ENCODE measurements at places on chromosomes 16 and 17.
A peak's percentile ranks its signal among the peaks of the same experiment; 100 is the strongest.

GRCh38 chr17:17937201-17937853, 34.9 kb downstream of the TOM1L2 start:
- no peak for ATAC-seq

DNA sequence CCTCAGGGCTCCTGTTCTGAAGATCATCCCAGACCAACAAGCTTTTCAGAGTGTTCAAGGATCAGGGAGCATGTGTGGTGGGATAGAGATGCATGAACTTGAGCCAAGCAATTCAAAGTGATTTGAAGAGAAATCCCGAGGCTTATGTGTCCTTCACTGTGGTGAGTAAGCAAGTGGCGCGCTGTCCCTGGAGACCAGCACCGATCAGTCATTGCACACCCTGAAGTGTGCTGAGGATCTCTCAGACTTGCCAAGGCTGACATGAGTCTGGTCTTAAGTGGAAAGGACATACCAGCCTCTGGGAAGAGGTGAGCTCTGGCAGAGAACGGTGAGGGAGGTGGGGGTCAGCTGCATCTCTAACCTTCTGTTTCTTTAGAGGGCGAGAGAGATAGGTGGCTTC, 43.8 kb upstream of the CDH13 start:
- no peak for ATAC-seq

- no peak for ATAC-seq
Measured at GRCh38 chr17:48148854-48149786, 41.6 kb downstream of the SNX11 start.

- ATAC-seq: no peak
Measured at GRCh38 chr16:59905606-59906005, 1171.5 kb upstream of the GOT2 start.

DNA sequence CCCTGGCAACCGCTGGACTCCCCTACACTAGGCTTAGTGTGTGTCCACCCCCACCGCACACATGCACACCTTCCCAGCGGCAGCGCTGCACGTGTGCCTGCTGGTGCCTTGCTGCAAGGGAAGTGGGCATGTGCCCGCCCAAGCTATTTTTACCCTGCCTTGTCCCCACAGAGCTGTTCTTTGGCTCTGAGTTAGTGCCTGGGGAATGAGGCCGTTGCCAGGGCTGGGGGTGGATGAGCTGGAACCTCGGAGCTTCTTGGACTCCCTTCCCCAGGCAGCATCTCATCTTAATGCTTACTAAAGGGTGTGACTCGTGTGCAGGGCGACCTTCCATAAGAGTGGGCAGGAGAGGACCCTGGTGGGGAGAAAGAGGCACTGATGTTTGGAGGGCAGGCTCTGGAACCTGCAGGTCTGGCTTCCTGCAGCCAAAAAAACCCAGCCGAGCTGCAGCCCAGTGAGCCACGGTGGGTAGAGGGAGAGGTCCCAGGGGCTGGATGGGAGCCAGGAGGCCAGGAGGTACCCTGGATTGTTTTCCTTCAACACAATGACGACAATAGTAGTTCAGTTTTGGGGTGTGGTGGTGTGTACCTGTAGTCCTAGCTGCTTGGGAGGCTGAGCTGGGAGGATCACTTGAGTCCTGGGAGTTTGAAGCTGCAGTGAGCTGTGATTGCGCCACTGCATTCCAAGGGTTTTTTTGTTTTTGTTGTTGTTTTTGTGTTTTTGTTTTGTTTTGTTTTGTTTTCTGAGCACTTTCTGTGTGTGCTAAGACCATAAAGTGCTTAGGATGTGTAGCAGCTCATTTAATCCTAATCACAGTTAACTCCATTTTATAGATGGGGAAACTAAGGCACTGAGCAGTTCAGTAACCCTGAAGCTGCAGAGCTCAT, 119.1 kb downstream of the RAB11FIP4 start:
- no peak for ATAC-seq

GRCh38 chr17:51630101-51630671, 369.8 kb downstream of the UTP18 start:
- ATAC-seq: no peak

GRCh38 chr16:3157229-3158025, 22.6 kb downstream of the ZNF213 start:
- peak; percentile 56 for ATAC-seq

- ATAC-seq: no peak
Measured at GRCh38 chr17:80445007-80445725, 30.2 kb downstream of the ENDOV start.

DNA sequence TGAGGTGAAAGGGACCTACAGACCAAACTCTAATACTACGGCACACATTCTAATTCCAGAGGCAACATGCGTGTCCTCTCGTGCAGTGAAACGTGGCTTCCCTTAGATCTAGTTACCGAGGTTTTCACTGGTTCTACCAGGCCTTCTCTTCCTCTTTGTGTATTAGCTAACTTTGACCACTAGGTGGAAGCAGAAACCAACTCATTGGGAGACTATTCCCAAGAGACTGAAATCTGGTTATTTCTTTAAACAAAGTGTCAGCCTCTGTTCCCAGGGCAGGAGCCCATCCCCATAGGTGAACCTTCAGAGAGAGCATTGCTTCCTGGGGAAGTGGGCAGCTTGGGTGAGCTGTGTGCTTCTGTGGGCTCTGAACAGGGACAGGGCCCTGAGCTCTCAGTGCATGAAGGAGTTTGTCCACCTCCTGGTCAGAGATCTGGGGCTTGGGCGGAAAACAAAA, 19.7 kb upstream of the RCVRN start:
- ATAC-seq: peak; percentile 90

DNA sequence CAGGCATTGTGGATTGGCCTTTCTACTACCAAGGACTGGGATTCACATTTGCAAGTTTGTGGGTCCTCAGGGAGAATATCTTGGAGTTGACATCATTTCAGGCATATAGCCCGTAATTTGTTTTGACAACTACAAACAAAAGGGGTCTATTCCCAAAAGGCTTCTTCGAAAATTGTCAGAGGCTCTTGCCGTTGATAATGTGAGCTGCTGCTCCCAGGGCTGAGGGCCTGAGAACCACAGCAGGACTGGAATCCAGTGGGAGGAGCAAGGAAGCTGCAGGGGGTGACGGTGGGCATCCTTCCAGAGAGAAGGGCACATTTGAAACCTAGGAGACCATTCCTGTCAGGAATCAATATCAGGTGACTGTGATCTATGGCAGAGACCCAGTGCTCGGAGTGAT, 761.6 kb upstream of the RBFOX1 start:
- ATAC-seq: no peak

DNA sequence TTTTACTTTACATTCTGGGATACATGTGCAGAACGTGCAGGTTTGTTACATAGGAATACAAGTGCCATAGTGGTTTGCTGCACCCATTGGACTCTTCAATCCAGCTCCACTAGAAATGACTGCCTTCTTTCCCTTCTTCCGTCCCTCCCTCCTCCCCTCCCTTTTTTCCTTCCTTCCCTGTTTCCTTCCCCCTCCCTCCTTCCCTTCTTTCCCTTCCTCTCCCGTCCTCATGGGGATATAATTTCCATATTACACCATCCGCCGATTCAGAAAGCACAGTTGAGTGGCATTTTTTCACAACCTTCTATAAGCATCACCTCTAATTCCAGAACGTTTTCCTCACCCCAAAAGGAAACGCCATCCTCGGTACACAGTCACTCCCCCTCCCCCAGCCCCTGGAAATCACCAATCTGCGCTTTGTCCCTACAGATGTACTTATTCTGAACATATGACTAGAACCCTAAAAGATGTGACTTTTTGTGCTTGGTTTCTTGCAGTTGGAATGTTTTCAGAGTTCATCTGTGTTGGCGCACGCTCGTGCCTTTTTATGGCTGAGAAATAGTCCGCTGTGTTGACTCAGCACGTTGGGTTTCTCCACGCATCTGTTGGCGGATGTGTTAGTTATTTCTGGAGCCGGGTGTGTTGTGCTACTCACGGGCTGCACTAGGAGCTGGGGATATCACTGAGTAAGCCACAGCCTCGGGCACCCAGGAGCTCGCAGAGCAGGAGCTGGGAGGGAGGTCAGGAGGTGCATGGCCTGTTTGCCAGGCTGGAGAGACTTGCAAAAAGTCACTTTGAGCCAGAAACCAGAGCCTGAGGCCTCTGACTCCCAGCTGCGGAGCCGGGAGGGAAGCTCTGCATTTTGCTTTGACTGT, 336.4 kb downstream of the SEC14L1 start:
- ATAC-seq: peak; percentile 77

DNA sequence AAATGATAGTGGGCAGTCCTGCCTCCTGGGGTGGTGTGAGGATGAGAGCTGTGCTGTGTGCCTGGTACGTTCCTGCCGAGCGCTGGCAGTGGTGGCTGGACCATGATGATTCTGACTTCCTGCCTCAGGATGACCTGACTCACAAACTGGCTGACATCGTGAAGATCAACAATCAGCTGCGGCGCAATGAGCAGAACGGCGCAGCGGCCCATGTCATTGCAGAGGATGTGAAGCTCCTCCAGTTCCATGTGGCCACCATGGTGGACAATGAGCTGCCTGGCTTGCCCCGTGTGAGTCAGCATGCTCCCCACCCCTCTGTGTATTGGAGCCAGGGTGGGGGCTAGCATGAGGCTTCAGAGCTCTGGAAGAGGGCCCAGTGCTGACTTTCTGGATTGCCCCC, 13.1 kb downstream of the POLR2A start:
- ATAC-seq: no peak

DNA sequence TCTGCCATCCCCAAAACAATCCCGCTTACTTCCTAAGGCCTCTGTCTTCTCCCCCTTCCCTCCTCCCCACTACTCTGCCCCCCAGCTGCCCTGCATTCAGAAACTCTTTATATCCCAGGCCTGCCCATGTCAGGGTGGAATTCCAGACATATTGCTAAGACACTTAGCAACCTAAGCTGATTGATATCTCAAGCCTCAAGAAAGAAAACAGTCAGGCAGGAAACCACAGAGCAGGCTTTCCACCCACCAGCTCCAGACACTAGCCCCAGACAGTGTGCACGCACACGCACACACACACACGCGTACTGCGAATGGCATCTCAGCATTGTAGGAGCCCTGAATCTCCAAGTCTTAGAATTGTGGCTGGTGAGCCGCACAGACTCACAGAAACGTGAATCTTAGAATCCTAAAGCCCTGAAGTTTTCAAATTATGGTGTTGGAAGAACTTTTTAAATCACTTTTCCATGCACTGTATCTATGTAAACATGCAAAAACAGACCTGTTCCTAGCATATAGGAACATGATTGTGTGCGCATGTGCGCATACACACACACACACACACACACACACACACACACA, 8.8 kb upstream of the LPCAT2 start:
- ATAC-seq: peak; percentile 85

GRCh38 chr17:76727745-76728456, 1.3 kb downstream of the METTL23 start:
- no peak for ATAC-seq

- ATAC-seq: no peak
Measured at GRCh38 chr16:259814-260253, 15.9 kb downstream of the RGS11 start.

DNA sequence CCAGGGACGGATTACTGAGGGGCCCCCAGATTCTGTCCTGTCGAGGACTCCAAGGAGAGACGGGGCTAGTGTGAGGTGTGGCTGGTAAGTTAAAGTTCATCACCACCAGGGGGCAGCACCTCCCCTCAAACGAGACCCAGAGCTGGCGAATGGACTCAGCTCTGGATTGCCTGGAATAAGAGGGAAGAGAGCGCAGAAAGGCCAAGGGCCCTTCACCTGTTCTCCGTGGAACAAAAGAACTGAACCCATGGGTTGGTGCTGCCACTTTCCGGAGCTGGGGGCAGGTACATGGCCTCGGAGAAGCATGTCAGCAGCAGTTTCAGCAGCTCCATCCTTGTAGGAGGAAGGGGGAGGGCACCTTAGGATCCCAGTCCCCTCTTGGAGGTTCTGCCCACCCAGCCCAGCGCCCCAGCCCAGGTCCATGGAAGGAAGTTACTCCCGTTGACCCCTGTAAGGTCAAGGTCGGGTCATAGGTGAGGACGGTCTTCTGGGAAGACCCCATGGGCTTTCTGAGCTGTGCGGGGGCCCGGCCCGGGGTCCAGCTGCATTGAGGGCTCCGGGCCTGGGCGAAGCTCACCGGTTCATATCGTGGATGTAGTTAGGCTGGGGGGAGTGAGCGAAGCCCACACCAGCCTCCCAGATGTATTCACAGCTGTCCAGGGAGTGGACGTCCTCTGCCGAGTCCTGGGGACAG, 10.8 kb downstream of the HID1 start:
- ATAC-seq: peak; percentile 92

DNA sequence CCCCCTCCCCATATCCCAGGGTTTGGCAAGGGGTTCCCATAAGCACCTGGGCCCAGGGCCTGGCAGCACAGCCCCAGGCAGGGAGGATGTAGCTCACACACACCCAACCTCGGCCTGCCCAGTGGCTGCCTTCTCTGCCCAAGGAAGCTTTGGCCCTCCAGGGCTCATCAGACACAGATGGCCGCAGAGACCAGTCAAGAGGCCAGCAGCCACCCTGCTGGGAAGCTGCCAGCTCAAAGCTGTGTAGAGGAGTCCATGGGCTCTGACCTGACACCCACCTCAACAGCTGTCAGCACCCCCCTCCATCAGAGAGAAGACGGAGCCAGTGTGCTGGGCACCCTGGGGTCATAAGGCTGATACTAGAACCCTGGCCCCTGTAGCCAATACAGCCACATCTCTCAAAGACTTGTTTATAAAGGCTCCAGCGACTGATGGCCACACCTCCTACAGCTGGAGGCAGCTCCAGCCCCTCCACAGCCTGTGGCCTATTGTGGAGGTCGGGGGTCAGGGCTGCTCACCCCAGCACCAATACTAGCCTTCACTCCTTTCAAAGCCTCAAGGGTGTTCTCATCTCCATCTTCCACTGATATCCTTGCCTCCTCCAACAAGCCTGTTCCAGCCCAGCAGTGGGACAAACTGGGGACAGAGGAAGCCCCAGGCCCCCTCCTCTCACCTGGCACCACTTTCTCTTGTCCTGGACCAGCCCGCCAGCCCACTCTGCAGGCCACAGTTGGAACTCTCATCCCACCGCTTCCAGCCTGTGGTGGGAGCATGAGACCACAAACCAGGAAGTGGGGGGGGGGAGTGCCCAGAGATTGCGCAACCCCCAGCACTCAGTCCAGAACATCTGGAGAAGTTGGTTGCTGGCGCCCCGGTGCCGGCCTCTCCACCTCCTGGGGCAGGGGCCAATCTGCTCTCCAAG, 2.2 kb upstream of the MPG start:
- ATAC-seq: no peak

GRCh38 chr17:37608351-37609169, 658 bp downstream of the SYNRG start:
- peak; percentile 52 for ATAC-seq

DNA sequence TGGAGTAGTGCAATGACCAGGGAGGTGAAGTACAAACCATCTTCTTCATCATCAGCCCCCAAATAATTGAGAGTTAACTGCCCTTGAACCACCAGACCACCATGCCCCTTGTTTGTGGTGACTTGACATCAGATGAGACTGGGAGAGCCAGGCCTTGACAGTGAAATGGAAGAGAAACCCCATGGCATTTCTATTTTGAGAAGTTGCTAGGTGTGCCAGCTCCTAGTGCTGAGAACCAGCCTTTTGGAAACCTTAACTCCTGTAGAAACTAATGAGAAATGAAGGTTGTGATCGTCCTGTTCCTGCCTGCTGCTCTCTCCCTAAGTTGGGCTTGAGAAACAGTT, 2.8 kb downstream of the TMEM94 start:
- ATAC-seq: no peak

- peak; percentile 87 for ATAC-seq
Measured at GRCh38 chr17:57619061-57619937, 125.8 kb downstream of the CCDC182 start.

- ATAC-seq: no peak
Measured at GRCh38 chr16:83698964-83699363, 108.8 kb upstream of the HSBP1 start.

- ATAC-seq: no peak
Measured at GRCh38 chr17:48494335-48494734, 36.5 kb downstream of the HOXB1 start.

- ATAC-seq: no peak
Measured at GRCh38 chr16:34078691-34079090, 619.3 kb downstream of the TP53TG3F start.
